ENCODE measurements at places on chromosomes 7 and 10.
A peak's percentile ranks its signal among the peaks of the same experiment; 100 is the strongest.

- no peak for DNase-seq
Observed at GRCh38 chr10:17406036-17406834, 48.2 kb downstream of the ST8SIA6 start.

GRCh38 chr10:94043431-94043990 lies 49.8 kb downstream of the PLCE1 start:
- DNase-seq, result no peak

- DNase-seq, result no peak
Observed at GRCh38 chr7:28140979-28141378, 39.6 kb downstream of the JAZF1 start.

GRCh38 chr7:5425507-5426225 lies 2.0 kb upstream of the TNRC18 start:
- DNase-seq, result no peak

DNA sequence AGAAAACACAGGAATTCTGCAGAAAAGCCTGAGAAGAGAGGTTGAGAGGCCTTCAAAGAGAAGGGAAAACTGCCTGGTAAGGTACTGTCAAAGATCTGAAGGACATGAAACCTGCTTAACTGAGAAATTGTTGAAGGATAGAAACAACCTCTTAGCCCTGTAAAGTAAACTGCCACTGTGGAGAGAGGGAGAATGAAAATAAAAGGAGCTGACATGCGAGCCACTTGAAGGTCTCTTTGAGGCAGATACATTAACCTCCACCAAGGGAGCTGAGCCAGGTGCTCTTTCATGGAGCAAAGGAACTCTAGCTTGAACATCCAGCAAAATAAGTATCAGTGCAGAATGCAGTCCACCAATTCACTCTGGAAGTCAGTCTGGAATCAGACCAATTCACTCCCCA lies 108.8 kb upstream of the FEZF1 start:
- no peak for DNase-seq

DNA sequence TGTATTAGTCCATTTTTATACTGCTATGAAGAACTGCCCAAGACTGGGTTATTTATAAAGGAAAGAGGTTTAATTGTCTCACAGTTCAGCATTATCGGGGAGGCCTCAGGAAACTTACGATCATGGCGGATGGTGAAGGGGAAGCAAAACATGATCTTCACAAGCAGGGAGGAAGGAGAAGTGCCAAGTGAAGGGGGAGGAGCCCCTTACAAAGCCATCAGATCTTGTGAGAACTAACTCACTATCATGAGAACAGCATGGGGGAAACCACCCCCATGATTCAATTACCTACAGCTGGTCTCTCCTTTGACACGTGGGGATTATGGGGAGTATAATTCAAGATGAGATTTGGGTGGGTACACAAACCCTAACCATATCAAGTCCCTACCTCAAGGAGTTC lies 85.4 kb downstream of the JAZF1 start:
- DNase-seq, result no peak

DNA sequence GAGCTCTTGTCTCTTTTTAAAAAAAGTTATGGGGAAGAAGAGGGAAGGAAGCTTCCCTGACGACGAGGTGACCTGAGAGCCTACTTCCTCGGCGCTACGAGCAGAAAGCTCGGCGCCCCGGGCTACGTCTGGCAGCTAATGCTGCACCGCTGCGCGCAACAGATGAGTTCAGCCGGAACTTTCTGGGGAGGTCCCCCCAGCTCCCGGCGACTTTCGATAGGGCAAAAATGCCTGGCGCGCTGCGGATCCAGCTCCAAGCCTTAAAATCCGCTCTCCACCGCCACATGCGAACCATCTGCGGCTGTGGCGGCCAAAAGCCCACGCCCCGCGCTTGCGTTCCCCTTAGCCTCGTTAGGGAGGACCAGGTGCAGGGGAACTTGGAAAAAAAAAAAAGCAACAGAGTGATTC lies 621 bp downstream of the P4HA1 start:
- DNase-seq, result peak; percentile 82

- no peak for DNase-seq
Observed at GRCh38 chr7:37441816-37442215, 6.8 kb downstream of the ELMO1 start.

DNA sequence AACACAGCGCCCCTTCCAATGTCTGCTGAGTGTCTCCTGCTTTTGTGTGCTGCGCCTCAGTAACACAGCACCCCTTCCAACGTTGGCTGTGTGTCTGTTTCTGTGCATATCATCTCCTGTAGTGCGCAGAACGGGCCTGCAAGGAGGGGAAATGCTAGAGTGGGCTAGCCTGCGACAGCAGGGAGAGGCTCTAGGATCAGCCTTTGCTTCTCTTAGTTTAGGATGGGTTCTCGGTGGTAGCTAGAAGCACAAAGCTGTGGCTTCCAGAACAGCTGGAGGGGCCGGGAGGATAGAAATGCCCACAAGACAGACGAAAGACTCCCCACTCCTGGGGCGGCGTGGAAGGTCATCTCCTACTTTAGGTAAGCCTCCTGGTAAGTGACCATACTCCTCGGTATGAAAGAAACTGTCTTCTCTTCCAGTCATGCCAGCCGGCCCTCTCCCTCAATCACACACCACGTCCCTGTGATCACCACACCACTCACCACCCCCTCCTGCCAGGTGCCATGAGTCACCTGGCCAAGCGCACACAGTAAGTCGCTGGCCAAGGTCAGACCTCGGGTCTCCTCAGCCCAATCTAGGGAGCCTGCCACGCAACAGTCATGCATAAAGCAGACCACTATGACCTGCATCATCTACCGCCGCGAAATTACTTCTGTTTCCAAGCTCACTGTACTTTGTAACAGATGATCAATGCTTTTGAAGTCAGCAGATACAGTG lies 4.8 kb downstream of the PITRM1 start:
- no peak for DNase-seq

DNA sequence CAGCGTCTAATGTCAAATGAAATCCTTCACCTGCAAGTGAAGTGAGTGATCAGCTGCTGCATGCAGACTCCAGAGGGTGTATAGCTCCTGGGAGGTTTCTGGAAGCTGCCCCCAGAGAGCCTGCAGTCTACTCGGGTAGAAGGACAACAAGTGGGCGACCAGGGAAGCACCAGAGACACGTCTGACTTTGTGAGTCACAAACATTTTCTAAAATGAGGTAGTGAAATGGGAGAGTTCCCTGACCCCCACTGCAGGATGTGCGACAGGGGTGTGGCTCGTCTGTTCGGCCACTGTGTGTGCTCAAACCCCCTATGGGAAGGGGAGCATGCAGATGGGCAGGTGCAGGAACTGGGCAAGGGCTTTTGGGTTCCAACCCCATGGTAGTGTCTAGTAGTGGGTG lies 177.1 kb upstream of the PRKCQ start:
- DNase-seq, result no peak

DNA sequence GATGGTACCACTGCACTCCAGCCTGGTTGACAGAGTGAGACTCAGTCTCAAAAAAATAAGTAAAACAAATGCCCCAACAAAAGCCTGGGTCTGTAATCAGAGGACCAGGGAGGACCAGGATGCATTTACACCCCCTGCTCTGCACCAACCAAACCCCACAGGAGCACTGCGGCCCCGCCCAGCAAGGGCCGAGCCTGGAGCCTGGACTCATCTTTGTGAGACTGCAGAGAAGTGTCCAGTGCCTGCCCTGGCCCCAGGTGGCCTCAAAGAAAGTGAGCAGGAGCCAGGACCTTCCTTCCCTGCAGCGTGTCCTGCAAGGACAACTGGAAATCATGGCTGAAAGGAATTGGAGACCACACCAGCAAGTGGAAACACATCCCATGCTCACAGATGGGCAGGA lies 31.6 kb downstream of the KNDC1 start:
- no peak for DNase-seq

DNA sequence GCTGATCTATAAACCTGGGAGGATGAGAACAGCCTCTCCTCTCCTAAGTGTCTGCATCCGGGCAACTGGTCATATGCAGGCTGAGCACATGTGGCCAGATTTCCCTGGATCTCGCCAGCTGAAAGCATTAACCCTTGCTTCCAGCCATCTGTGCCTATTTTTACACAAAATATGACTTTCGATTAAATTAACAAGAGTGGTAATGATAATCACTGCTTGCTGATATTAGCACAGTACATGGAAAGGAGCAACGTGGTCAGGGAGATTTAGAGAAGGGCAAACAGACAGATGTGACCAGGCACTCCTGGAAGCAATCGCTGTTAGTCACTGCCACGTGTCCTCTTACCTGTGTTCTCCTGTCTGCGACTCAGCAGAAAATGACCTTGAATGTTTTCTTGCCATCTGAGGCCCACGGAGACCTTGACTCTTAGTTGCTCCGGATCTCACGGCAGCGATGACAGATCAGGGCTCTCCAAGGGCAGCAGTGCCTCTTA lies 59.5 kb upstream of the NPTX2 start:
- DNase-seq, result no peak

Measured in activated CD8-positive, alpha-beta T cell treated with anti-CD3 and anti-CD28 coated beads, Interleukin-2, amount 10 ng/mL, durations not matched to agents 7 days and 5 days (primary cell).